Lung microvascular endothelial cell (primary cell): ENCODE measurements at places on chromosomes 1 and 21.

- DNase-seq, result no peak
Measured at GRCh38 chr1:26900815-26901511, 696 bp upstream of the GPATCH3 start.

DNA sequence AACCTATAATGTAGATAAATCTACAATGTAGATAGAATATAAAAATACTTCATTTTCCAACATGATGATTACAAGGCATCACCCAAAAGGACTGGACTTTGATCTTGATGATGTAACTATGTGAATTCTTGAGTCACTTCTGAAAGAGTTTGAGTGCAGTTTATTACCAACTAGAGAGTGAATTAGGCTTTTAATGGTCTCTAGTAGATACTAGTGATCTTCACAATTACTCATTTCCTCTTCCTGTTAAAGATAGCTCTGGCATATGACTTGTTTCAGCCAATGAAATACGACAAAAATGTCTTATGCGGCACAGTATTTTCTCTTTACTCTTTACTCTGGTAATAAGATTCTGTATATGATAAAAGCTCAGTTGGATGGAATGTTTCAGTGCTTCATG lies 1588.1 kb upstream of the B3GALT2 start:
- no peak for DNase-seq

- DNase-seq, result no peak
Measured at GRCh38 chr21:46063227-46063626, 34.7 kb upstream of the COL6A2 start.

- DNase-seq, result no peak
Measured at GRCh38 chr21:15943009-15943666, 213.4 kb downstream of the USP25 start.

DNA sequence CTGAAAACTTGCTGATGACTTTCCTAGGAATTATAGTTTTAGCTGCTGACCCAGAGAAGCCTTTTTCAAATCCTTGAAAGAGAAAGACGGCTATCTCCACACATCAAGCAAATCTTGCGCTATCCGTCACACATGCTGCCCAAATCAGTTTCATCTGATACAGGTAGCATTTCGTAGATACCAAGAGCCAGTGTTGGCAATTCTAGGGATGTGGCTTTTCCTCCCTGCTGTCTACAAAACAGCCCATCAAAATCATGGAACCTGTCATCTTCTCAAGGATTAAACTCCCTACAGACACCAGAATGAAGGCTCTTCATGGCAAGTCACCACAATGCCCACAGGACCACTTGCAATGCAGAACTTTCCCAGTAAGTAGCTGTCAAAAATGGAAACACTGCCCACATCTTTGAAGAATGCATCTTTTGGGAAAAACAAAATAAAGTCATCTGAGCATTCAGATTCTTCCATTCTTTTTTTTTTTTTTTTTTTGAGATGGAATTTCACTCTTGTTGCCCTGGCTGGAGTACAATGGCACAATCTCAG lies 10.4 kb downstream of the STX6 start:
- DNase-seq, result no peak

GRCh38 chr1:179314928-179315327 lies 21.3 kb downstream of the SOAT1 start:
- DNase-seq, result no peak
